Activated naive CD8-positive, alpha-beta T cell treated with anti-CD3 and anti-CD28 coated beads for 36 hours (primary cell): ENCODE measurements at places on chromosomes 2 and 18. TPM values are rescaled to one million over a fixed set of nuclear protein-coding genes. Genes with fewer than 3 reads are reported as not detected.

DYNAP gene
- not detected for total RNA-seq

GRCh38 chr18:27382567-27383216 is 197.6 kb upstream of the CHST9 start:
- no peak for DNase-seq

TTN gene
- 2.2 TPM for total RNA-seq

TRPM8 gene
- not detected for total RNA-seq

GRCh38 chr2:121187982-121188411 is 97.0 kb downstream of the TFCP2L1 start:
- no peak for DNase-seq
